HCEC 1CT (cell line): ENCODE measurements at places on chromosomes 12 and 14.

DNA sequence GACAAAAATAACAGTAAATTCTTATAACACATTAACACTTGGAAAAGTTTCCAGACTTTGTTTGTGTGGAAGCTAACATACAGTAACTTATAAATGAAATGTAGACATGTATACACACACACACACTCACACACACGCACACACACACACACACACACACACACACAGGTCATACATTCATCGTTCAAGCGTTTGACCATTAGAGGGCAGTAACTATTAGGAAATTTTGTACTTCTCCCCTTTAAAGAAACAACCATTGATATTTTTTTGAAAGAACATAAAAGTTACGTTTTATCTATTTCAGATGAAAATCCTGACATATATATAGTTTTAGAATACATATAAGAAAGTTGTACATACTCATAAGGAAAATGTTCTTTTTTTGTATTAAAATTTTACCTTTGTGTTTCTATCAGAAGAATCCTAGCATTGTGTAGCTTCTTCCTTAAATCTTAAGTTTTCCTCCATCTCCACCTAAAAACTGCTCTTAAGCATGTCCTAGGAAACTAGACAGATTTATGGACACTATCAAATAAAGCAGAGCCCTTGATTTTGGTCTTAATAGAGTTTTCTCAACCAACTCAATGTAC lies 29.0 kb downstream of the PTPRQ start:
- peak; percentile 84 for DNase-seq

GRCh38 chr12:122917507-122918121 lies 21.7 kb upstream of the VPS37B start:
- peak; percentile 24 for DNase-seq

DNA sequence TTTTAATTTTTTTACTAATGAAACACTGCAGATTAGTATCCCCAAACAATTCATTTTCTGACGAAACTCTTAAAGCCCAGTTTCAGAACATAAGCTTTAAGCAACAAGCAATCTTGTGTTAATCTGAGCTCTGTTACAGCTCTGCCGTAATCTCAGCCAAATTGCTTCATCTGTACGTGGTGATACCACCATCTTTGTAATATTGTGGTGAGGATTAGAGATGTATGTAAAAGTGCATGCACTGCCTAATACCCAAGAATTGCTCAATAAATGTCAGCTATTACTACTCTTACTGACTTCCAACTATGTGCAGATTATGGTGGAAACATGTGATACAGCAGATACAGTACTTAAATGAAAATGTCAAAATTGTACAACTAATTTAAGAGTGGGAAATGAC lies 1.8 kb downstream of the AKAP5 start:
- no peak for DNase-seq

- DNase-seq = peak; percentile 31
Measured at GRCh38 chr12:43501703-43502102, 50.3 kb downstream of the ADAMTS20 start.

- no peak for DNase-seq
Measured at GRCh38 chr12:124632519-124632984, 65.1 kb upstream of the NCOR2 start.

- DNase-seq = no peak
Measured at GRCh38 chr12:3102771-3103410, 25.7 kb downstream of the TSPAN9 start.

DNA sequence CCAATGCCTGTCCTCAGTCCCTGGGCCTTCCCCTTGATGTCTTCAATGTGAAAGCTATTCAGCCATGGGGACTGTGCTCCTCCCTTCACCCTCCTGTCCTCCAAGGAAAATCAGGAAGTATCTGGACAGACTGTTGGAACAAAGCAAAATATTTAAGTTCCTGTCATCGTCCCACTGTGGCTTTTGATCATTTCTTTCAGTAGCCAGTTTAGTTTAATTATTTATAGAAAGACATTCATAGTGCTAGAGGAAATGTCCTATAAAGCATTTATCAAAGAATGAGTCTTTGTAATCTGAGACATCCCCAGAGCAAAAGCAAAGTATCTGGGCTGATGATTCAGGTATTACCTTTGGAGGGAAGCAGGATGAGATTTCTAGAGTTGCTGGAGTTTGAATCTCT lies 254.1 kb downstream of the NRXN3 start:
- no peak for DNase-seq

- DNase-seq = no peak
Measured at GRCh38 chr14:35571598-35571997, 37.6 kb downstream of the INSM2 start.

DNA sequence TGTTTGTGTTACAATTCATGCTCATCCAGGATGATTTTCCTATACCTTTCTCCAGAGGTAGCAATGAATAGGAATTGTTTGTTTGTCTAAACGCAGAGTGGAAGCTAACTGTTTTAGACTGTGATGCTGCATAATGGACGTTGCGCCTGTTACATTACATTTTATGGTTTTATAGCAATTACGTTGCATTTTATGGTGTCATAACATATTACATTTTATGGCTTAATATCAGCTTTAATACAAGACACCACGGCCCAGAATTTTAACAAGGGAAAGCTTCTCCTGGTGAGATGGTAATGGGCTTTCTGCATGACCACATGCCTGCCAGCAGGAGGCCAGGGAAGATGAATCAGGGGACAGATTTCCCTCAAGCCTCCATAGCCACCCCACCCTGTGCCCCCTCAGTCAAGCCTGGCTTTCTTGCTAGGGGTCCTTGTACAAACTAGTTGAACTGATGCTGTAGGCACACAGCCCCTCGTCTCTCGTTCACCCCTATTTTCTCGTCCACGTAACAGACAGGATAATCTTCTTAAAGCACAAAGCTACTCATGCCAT lies 56.5 kb downstream of the HSPB8 start:
- no peak for DNase-seq

GRCh38 chr12:21940549-21941505 lies at the start of gene ABCC9:
TSS of gene ABCC9 (minus strand) at chr12:21941426. CDS start at chr12:21936674, 4,752 bp downstream.
- DNase-seq = peak; percentile 38

GRCh38 chr14:65098586-65098985 lies 3.7 kb downstream of the MAX start:
- DNase-seq = peak; percentile 33

DNA sequence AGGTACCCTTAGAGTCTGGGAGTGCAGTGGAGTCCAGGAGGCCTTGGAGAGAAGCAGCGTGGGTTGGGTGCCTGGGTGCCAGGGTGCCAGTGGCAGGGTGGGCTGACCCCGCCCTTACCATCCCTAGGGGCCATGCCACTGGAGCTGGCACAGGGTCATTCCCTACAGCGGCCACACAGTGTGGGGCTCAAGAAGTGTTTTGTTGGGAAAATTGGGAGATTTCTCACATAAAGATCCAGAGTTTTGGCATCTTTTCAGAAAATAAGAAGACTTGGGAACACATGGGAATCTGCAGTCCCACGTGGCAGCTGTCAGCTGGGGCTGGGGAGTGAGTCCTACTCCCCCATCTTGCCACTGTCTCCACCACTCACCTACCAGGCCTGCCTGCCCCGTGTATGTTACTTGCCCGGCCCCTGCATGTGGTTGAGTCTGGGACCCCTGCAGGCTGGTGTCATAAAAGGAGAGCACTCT lies 4.2 kb downstream of the VASH1 start:
- no peak for DNase-seq

- DNase-seq = no peak
Measured at GRCh38 chr12:52618216-52618615, at the start of gene KRT73. TSS of gene KRT73 (minus strand) at chr12:52618559. CDS start at chr12:52618524, 35 bp downstream.

DNA sequence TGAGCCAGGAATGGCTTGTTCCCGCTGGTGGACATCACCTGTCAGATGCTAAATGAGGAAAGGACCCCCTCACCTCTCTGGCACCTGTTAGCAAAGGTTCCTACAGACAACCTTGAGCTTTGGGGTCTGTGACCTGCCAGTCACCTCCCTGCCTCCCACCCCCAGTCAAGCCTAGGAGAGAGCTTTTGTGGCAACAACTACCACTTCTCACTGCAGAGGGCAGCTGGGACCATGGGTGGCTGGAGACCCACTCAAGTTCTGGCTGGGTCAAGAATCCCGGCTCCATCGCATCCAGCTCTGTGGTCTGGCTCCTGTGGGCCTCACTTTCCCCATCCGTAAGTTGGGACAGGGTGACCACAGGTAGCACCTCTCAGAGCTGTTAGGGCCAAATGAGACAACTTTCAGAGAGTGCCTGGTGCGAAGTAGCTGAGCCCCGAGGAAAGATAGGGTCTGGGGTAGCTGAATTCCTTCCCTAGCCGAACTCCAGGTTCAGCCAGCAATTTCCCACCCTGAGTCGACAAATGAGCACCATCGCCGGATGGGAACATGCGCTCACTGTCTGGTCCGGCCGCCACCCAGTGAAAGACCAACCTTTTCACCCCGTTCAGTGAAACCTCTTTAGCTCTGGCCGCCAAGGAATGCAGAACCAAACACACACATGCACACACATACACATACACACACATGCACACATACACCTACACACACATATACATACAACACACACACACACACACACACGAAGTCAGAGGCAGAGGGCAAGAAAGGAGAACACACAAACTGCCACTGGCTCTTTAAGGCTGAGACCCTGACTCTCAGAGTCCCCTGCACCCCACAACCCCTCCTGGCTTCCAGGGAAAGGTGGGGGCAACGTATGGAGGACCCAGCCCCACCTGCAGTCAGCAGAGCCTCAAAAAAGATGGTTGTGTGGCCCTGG lies 1.9 kb downstream of the TMEM119 start:
- DNase-seq = no peak

DNA sequence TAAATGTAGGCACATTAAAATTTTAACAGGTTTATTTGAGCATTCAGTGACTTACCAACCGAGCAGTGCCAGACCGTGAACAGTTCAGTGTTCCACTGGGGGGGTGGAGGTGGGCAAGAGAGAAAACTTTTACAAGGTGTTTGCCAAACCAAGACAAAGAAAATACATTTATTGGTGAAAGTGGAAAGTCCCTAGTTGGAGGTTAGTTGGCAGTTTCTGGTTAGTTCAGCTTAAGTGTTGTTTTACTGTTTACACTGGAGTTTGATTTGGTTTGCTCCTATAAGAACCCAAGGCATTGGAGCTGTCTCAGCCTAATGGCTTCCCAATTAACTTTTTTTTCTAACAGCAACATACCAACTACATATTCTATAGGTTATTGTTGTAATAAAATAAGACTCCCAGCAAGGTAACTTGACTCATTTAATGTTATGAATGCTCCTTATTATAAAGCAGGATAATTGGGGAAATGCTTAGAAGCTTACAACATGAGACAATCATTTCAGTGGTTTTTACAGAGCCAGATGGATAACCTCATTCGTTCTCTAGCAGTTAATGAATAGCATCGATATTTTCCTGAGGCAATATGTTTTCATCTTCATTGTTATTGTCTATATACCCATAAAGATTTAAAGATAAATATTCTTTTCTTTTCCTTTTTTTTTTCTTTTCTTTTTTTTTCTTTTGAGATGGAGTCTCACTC lies 115.8 kb downstream of the ETNK1 start:
- no peak for DNase-seq

DNA sequence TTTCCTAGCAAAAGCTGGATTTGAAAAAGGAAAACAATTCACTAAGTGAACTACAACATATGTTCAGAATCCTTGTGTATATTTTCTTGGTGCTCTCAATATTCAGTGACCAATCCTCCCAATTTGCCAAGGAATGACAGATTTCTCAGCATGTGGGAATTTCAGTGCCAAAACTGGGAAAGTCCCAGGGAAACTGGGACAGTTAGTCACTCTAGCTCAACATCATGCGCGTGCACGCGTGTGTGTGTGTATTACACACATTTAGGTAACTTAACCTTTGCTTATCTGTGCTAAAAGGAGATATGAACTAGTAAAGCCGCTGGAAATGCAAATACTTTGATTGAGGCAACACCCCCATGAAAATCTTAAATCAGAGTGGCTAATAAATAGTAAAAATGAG lies 26.1 kb upstream of the SLC6A13 start:
- peak; percentile 40 for DNase-seq

- no peak for DNase-seq
Measured at GRCh38 chr12:69173368-69173767, 66.0 kb upstream of the CPSF6 start.

GRCh38 chr12:131132118-131132892 lies 178.6 kb downstream of the ADGRD1 start:
- no peak for DNase-seq

DNA sequence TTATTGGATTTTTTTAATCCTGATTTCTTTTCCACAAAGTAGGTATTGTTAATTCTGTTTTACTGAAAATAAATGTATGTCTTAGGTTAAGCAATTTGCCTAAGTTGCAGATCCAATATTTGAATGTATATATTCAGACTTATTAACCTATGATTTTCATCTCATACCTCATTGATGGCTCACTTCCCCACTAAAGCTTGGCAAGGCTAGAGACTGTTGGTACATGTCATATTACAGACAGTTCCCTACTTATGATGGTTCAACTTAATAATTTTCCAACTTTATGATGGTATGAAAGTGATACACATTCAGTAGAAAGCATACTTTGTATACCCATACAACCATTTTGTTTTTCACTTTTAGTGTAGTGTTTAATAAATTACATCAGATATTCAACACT lies 33.2 kb upstream of the KCNH3 start:
- peak; percentile 58 for DNase-seq

DNA sequence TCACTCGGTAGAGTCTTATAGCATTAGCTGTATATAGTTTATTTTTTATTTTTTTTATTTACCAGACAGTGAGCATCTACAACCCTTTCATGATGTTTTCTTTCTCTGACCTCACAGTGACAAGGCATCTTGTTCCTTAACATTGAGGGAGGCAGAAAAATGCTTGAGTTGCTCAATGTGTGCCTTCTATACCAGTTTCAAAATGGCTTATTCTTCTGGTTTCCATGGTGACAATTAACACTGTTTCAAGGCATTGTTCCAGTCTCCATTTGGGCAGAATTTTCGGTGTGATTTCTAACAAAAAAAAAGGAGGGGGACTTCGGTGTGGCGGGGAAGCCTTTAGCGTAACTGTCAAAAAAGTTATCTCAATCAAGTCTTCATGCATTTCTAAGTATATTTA lies 209.7 kb upstream of the NPAS3 start:
- no peak for DNase-seq

DNA sequence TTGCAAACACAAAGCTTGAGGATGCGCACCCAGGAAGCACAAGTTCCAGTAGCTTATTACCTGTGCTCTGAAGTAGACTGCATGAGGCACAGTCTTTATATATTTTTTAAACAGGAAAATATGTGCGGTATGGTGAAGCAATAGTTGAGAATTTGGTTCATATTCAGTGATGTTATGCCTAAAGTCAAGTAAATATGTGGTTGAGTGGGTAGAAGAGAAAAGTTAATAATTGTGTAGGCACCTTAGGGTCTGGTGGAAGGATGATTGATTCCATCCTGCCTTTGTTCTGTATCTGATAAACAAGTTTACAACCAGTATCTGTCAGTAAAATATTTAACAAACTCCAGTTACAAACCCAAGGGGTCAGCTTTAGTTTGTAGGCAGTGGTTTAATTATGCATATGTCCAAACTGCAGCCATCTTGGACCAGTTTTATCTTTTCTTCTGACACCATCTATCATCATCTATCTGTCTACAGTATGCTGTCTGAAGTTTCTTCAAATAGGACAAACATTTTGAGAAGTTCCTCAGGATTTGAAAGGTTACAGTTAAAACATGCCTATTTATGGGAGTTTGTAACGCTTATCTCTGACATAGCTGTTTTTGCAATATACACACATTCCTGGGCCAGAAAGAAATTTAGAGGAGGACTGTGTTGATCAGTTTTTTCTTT lies 10.8 kb downstream of the SINHCAF start:
- DNase-seq = no peak
